ENCODE measurements at places on chromosomes 1 and 21.

DNA sequence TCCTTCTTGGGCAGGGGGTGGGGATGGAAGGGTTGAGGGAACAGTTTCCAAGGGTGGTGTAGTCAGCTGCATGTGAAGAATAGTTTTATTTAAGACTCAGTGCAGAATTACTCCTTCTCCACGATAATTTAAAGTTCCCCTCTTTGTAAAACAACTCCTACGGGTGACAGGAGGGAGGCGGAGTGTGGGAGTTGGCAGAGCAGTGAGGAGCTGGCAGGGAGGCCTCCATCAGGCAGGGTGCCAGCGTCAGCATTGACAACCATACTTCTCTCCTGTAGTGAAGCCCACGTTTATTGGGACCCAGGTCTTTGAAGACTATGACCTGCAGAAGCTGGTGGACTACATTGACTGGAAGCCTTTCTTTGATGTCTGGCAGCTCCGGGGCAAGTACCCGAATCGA is 93.8 kb downstream of the MTR start:
- no peak for DNase-seq

DNA sequence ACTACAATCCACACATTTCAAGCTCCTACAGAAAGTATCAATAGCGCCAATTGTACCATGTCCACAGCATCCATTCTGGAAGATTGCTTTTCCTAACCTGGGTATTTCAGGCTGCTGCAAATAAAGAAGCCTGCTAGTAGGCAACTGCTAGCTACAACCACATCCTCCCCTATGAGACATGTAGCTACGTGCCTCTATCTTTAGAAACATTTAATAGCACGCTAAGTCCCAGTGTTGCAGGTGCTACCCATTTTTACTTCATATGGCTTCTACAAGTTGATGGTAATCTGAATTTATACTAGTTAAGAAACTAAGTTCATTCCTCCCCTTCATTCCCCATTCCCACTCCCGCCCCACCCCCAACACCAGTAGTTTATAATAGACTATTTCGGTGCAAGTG is 7.4 kb upstream of the AMPD1 start:
- DNase-seq: no peak

GRCh38 chr1:103525114-103525606 is 339 bp upstream of the RNPC3 start:
- no peak for DNase-seq

DNA sequence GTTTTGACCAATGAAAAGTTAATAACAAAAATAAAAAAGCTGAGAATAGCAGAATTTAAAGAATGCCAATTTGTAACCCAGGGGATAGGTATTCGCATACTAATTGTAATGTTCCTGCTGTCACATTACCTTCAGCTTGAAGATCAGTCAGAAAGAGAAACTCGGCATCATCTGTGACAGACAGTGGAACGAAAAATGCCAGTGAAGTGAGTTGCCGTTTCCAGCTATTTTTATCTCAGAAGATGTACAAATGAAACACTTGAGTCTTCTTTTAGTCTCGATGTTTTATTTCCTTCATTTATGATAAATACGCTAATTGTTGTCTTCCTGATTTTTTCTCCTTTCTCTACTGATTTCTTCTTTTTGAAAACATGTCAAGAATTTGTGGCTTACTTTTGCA is 26.1 kb downstream of the RGS21 start:
- DNase-seq: no peak

DNA sequence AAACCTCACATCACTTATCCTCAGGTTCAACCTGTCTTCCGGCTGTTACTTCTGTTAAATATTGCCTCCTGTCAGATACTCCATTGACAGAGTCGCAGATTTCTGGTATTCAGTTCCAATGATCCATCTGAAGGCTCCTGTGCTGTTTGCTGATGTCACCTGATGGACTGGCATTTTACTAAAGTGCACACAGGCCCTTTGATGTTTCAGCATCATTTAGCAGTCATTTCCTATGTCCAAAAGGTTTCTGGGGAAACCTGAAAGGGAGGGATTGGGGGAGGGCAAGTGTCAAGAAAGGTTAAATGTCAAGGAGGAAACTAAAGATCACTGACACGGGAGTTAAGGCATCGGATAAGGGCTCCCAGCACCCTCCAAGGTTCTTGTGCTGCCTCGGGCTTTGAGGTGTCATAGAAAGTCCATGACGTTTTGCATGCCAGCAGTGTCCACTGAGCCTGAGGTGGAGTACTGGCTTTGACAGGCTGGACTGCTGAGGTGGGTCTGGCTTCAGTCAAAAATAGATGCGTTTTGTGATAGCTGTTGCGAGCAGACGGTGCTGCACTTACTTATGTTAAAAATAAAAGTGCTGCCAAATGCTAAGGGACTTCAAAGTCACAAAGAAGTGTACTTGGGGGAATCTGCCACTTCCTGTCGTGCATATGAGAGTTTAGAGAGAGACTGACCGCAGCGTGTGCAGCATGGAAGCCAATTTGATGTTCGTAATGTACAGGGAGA is 30.8 kb downstream of the XCL2 start:
- no peak for DNase-seq

DNA sequence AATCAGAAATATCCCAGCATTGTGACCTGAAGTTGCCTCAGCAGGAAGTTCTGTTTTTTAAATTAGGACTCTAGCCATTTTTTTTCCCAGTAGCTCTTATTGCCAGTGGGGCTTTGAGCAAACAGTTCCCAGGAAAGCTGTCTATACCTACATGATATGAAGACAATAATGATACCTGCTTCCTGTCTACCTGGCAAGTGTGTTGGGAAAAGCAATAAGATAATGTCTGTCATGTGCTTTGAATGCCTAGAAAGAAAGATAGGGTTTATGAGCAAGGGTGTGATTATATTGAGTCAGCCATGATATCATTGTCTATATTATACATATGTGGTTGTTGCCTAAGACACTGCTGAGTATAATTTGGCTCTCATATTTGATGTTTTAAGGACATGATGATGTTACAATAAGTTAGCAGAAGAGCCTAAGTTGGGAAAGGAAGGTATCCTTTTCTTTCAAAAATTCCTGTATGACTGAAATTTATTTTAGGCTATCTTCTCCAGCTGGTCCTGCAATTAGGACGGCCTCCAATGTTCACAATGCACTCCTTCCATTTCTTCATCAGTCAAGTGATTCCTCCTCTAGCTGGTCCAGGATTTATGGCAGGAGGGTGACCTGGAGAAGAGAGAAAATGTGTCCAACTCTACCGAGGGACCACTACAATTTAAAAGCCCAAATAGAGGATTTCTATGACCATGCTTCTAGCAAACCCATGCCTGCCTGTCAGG is 99.6 kb upstream of the CDC42BPA start:
- DNase-seq: no peak

DNA sequence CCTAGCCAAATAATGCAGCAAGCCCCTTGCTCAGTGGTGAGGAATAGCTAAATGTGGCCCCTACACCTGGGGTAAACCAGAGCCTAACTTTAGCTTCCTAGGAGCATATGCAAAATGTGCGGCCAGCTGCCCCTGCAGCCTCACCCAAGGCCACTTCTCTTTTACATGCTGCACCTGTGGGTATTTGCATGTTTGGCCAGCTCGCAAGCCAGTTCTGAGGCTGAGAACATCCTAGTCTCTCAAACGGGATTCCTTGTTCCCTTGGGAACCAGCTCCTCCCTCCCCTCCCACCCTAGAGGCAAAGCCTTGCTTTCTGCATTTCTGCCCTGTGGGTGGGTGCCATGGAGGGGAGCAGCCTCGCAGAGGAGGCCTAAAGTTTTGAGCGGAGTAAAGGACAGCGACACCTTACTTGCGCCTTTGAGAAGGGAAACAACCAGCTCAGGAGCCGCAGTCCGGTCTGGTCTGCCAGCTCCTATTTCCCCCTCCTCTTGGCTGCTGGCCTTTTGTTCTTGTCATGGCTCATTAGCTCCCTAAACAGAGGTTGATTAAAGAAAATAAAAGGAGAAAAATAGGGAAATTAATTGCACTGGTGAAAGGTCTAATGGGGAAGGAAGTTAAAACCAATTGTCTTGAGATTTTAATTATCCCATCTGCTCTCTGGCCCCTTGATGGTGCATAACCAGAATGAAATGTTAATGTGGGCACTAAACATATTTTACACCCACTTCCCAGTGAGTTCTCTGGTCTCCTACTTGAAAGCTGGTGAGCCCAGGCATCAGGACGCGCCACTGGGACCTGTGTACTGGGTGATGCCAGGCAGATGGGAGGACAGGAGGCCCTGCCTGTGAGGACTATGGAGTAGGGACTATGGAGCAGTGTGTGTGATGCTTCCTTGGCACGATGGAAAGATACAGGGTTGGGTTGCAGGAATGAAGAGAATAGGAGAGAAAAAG is 68.7 kb downstream of the TEX35 start:
- no peak for DNase-seq

DNA sequence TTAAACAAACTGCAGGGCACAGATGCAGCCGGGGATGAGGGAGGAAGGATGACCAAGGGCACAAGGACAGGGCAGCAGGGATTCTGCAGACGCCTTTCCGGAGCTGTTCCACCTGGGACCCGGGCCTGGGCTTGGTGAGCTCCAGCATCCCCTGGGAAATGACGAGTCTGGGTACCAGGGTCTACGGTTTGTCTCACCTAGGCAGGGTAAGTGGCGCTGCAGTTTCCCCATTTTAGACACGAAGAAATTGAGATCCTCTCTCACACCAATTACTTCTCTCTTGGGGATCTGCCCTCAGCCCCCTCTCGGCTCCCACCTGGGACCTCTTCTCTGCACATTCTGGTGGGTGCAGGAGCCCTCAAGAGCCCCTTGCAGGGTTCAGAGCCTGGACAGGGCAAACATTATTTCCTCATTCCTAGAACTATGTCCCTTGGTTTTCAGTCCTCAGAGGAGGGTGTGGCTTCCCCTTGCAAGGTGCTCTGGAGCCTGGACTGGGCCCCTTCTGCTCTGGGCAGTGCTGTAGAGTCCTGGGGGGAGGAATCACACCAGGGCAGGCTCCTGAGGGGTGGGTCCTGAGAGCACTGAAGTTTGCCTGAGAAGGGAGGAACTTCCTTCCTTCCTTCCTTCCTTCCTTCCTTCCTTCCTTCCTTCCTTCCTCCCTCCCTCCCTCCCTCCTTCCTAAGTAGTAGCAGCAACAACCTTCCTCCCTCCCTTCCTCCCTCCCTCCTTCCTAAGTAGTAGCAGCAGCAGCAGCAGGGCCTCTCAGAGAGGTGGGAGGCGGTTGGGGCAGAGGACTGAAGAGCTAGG is 16.0 kb downstream of the RAP1GAP start:
- DNase-seq: no peak

DNA sequence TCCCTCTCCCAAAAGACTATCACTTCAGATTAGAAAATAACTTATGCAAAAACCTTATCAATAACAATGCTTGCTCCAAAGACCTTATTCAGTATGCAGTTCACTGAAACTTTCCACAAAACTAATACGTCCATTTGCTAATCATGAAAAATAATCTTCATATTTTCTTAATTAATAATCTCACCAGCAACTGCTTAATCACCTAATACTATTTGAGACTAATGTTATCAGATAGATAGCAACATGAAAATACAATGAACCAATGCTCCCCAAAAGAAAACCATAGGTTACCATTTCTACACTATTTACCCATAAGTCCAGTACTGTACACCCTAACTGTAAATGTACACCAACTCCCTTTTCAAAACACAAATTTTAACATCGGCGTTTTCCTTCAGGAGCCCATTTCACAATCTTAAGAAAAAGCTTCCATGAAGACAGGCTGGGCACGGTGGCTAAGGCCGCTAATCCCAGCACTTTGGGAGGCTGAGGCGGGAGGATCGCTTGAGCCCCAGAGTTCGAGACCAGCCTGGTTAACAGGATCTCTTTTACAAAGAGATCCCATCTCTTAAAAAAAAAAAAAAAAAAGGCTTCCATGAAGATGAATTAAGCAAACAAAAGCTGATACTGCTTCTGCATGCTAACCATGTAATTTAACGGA is 1.7 kb downstream of the GNB1 start:
- DNase-seq: no peak

GRCh38 chr1:20223551-20224419 is 37.5 kb upstream of the PLA2G2C start:
- no peak for DNase-seq

GRCh38 chr1:220873087-220873486 is 6.2 kb upstream of the HLX start:
- DNase-seq: no peak

DNA sequence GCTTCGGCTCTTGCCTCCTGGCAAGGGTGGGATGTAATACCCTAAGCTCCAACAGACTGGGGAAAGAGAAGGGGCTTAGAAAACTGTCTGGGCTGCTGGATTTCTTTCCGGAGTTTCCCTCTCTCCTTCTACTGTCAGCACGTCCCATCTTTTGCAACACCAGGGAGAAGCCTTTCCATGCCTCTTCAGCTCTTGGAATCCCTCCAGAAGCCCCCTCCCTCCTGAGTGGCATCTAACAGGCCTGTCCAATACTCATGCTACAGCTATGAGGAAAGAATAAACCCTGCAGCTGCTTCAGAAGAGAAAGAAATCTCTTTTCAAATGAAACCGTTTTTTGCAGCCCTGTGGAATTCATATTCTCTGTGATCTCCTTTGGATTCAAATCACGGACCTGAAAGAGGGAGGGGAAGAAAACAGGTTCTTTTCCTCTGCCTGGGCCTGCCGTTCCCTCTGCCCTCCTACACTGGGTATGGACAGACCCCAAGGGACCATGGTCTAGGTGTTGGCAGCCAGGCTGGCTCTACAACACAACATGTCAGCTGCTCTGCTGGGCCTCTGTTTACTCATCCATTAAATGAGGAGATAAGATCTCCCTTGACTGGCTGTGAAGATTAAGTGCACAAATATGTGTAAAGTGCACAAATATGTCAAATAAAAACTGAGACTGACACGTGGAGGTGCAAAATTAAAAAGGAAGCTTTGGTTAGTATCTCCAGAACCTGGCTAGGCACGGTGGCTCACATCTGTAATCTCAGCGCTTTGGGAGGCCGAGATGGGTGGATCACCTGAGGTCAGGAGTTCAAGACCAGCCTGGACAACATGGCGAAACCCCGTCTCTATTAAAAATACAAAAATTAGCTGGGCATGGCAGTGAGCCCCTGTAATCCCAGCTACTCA is 6.0 kb upstream of the CAPN2 start:
- no peak for DNase-seq

GRCh38 chr21:43193651-43194302 is 25.0 kb downstream of the CRYAA start:
- no peak for DNase-seq

DNA sequence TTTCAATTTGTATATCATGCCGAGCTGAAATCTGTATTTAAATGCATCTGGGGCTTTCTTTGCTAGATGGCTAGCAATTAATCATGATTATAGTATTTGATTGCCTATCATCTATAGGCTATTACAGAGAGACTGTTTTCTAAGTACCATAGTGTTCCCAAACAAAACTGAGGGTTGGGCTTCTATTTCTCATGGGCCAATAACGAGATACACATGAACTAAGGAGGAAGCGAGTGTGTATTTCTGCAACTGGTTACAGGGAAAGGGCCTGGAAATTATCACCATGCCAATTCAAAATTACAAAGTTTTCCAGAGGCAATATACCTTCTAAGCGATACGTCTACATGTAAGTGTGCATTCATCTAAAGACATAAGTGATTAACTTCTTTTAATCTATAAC is 744.5 kb upstream of the BRINP3 start:
- no peak for DNase-seq

Measured in GM19239 (cell line).